NCI-H1417 treated with DMSO at 0.1 percent for 48 hours (cell line): ENCODE measurements at places on chromosomes 2 and 18.

DNA sequence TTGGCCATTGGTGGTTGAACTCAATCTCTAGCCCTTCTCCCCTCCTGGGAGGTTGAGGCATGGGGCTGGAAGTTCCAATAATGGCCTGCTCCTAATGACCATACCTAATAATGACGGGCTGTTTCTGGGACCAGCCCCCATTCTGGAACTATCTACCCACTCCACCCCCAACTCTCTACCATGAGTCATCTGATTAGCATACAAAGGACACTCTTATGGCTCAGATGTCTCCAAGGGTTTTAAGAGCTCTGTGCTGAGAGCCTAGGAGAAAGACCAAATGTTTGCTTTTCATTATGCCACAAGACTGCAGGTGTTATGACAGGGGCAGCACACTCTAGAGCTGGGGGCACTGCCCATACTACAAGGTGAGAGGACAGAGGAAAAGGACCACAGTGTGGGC lies 137.0 kb upstream of the NCKAP5 start:
- DNase-seq = no peak

DNA sequence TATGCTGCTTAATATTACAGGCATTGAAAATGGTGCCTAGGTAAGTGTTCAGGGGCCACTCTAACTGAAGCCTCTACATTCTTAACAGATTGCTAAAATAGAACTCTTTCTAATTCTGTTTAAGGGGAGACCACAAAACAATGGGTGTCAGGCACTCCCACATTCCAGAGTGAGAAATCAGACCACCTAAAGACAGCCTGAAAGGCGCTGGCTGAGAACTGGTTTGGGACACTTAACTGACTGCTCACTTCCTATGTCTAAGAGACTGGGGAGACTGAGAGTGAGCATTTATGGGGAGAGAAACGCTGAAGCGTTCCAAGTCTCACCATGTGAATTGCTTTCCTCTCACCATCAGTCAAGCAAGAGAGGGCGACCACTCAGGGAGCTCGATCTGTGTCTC lies 108.8 kb upstream of the ITGB6 start:
- DNase-seq = no peak

GRCh38 chr18:9091066-9091476 lies 11.4 kb upstream of the NDUFV2 start:
- no peak for DNase-seq

GRCh38 chr2:18180031-18180610 lies 301.7 kb downstream of the KCNS3 start:
- no peak for DNase-seq

DNA sequence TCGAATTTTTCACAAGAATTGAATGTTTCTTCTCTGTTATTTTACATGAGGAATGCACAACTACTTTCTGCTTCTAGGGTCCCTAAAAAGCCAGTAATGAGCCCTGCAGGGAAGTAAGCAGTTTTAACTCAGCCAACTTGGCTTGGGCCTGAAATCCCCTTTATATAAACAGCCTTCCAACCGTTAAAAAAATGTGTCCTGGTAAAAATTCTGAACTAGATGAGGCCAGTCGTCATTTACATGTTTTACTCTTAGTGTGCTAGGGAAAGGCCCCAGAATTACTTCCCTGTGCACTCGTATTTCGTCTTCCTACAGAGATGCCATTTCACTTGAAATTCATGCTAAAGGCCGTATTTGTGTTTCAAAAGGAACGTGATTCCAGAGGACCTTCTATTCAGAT lies 42.4 kb upstream of the RPE start:
- DNase-seq = no peak

GRCh38 chr2:70475266-70475665 lies 78.4 kb downstream of the TGFA start:
- no peak for DNase-seq

- peak; percentile 61 for DNase-seq
These were observed 5.0 kb upstream of the ATP9B start for GRCh38 chr18:79064228-79064627.

GRCh38 chr2:20682167-20682920 lies 15.4 kb downstream of the GDF7 start:
- no peak for DNase-seq

GRCh38 chr2:187078297-187078696 lies 229.3 kb upstream of the ZSWIM2 start:
- DNase-seq = no peak

DNA sequence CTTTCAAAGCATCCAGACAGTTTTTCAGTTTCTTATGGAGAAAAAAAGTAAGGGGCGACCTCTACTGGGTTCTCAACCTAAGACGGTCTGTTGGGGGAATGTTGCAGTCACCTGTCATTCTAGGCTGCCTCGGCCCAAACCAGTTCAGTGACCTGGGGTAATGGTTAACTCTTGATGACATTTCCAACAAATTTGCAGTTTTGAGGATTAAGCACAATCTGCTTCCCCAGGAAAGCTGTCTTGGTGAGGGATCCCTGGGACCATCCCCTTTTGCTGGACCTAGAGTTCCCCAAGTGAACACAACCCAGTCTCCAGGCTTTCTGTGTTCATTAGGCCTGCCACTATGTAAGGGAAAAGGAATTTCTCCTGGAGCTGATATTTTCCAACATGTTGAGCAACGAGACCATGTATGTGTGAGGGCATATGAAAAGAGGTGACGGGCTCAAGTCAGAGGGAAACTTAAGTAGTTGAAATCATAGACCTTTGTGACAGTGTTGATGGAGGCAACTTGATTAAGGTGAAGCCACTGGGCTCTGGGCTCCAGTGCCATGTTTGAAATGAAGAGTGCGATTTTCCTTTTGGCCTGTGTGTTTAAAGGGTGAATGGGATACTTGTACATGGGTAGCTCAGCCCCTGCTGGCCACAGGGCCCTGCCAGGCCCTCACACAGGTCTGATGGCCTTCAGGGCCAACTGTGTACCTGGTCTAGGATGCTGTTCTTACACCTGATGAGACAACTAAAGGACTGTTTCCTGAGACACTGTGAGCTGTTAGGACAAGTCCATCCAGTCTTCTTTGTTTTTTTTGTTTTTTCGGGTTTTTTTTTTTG lies 27.0 kb downstream of the FOSL2 start:
- no peak for DNase-seq

GRCh38 chr2:3248754-3249475 lies 128.7 kb downstream of the EIPR1 start:
- DNase-seq = no peak

DNA sequence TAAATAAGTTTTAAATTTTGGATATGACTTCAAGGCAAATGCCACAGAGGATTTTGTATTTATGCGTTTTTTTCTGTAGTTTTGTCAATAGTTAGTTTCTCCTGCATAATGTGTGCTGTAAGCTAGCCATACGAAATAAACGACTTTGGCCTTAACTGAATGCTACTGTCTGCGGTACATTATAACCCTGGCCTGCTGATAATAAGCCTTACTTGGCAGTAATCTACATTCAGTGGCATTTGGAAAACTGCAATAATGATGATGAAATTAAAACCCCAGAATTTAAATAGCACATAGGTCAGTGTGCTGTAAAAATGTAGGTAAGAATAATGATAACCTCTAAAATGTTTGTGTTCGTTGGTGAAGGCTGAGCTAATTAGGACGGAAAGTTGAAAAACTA lies 88.8 kb downstream of the LRP1B start:
- no peak for DNase-seq
